ENCODE measurements at places on chromosomes 2 and 18. TPM values are rescaled to one million over a fixed set of nuclear protein-coding genes. Genes with fewer than 3 reads are reported as not detected.
A peak's percentile ranks its signal among the peaks of the same experiment; 100 is the strongest.

The SS18 gene
- 49.8 TPM for total RNA-seq

The TDRD15 gene
- total RNA-seq, result not detected

The IL1R1 gene
- 53.4 TPM for total RNA-seq

GRCh38 chr2:2127467-2127866, 203.6 kb downstream of the MYT1L start:
- H3K36me3 ChIP-seq, result no peaks in the 10 kb centered on the region
- H3K27me3 ChIP-seq, result no peaks in the 10 kb centered on the region
- H3K27ac ChIP-seq, result no peak overlapping the region
- H3K4me1 ChIP-seq, result no peaks in the 10 kb centered on the region

DNA sequence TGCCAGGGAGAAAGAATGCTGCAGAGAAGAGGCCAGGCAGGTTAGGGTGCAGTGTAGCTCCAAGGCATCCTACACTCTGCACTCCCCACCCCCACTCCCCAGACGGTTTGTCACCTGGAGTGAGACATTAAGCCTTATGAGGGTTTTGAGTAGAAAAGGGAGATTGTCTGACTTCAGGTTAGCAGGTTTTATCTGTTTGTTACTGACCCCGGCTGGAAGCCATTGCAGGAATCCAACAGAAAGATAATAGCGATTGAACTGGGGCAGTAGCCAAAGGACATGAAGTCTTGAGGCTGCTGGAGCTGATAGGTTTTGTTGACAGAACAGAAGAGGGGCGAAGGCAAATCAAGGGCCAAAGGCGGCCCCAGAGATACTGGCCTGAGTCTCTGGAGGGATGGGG, 36.0 kb upstream of the OR6B3 start:
- no peak overlapping the region for H3K4me3 ChIP-seq
- no peak overlapping the region for H3K27ac ChIP-seq
- no peak for DNase-seq
- H3K36me3 ChIP-seq, result no peaks in the 10 kb centered on the region
- H3K4me1 ChIP-seq, result no peaks in the 10 kb centered on the region

DNA sequence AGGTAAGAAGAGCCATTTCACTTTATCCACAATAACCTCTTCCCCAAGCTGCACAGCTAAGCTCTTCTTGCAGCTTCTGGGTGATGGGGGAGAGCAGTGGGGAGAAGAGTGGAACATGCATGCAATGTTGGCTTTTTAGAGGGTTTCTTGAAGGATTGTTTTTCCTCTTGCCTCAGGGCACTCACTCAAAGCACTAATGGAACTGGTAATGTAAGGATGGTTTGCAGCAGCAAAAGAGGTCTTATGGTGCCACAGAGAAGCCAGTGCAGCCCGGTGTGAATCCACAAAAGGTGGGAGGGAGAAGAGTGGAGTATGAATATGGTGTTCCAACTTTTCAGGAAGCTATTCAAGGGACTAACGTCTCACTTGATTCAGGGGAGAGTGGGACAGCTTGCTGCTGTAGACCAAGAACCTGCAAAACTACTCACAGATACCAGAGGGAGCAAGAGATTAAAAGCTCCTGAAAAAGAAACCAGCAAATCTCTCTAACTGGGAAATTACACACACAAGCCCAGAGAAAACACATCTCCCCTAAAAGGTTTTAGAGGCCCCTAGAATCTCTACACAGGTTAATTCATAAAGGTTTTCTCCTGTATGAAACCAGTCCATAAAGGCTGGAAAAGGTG, 116.4 kb downstream of the CHN1 start:
- no peaks in the 10 kb centered on the region for H3K27me3 ChIP-seq
- no peak overlapping the region for H3K4me3 ChIP-seq
- no peak for DNase-seq
- H3K36me3 ChIP-seq, result no peaks in the 10 kb centered on the region
- H3K27ac ChIP-seq, result no peak overlapping the region
- H3K4me1 ChIP-seq, result no peaks in the 10 kb centered on the region

DNA sequence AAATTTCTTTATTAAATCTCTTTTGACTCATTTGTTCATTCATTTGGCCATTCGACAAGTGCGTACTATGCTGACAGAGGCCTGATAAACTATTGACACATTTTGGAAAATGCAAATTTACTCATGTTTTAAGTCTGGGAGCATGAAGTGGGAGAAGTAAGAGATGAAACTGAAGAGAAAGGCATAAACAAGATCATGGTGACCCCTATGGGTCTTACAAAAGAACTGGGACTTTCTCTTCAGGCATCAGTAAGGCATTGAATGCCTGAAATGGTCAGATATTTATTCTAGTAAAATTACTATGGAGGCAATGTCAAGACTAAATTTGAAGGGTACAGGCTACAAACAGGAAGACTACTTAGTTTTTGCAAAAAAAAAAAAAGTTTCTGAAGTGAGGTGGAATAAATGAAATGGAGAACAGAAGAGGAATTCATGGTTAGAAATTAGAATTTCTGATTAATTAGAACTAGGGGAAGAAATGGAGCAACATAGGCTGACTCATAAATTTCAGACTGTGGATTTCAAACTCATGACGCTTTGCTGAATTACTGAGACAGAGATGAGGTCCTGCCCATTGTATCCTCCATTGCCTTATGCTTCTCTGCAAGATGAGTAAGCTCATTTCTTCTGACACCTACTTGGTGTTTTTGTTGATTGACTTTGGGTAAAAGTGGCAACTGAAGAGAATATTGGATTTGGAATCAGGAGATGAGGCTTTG, 32.7 kb downstream of the VSNL1 start:
- H3K27ac ChIP-seq, result no peak overlapping the region
- H3K27me3 ChIP-seq, result no peaks in the 10 kb centered on the region
- H3K36me3 ChIP-seq, result no peaks in the 10 kb centered on the region
- H3K4me1 ChIP-seq, result no peaks in the 10 kb centered on the region

DNA sequence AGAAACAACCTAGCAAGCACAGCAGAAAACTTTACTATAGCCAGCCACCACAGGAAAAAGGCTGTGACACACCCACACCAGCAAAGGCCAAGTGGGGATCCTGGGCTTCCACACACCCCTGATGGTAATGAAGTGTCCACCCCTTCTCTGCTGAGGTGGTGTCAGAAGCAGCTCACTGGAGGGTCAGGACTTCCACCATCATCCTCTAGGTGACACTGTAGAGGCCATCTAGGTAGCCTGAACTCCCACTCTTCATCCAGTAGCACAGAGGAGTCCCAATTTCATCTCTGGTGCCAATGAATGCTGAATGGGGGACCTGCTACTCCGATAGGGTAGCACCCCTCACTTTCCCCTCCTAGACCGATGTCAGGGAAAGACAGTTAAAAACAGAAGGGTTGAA, 1544.4 kb downstream of the LRP1B start:
- no peak overlapping the region for H3K27ac ChIP-seq
- peak; percentile 27 for DNase-seq
- H3K4me1 ChIP-seq, result no peaks in the 10 kb centered on the region
- H3K4me3 ChIP-seq, result no peak overlapping the region
- no peaks in the 10 kb centered on the region for H3K27me3 ChIP-seq

DNA sequence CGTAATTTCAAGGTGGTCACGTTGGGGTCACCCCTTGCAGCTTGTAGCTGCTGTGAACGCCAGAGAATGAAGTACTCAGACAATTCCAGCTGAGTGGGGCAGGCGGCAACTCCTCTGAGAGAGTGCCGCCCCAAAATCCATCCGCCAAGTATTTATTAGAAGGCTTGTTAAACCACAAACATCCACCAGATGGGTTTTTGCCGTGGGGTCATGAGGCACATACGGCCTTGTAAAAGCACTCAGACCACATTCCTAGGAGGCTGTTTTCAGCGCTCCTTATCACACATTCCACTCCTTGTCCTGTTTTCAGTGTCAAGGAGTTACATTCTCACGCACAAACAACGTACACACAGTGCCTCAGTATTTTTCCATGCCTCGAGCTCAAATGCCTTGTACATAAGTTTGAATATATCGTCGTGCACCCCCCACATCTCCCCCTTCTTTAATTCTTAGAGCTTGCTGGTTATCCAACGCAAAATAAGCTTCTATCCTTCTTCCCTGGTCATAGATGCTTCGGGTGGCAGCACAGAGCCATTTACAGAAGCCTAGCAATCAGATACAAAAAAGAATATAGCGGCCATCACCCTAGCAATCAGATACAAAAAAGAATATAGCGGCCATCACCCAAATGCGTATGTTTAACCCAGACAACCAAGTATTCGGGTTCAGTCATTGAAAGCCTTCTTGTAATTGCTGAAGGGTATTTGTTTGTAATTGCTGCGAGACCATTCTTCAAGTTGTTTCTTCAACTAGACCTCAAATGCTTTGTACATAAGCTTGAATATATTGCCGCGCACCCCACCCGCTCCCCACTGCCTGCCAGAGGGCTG, 7.3 kb downstream of the ALPP start:
- H3K36me3 ChIP-seq, result no peaks in the 10 kb centered on the region
- peaks cover 2% of the 10 kb centered on the region for H3K27me3 ChIP-seq
- H3K27ac ChIP-seq, result no peak overlapping the region
- no peak for DNase-seq

DNA sequence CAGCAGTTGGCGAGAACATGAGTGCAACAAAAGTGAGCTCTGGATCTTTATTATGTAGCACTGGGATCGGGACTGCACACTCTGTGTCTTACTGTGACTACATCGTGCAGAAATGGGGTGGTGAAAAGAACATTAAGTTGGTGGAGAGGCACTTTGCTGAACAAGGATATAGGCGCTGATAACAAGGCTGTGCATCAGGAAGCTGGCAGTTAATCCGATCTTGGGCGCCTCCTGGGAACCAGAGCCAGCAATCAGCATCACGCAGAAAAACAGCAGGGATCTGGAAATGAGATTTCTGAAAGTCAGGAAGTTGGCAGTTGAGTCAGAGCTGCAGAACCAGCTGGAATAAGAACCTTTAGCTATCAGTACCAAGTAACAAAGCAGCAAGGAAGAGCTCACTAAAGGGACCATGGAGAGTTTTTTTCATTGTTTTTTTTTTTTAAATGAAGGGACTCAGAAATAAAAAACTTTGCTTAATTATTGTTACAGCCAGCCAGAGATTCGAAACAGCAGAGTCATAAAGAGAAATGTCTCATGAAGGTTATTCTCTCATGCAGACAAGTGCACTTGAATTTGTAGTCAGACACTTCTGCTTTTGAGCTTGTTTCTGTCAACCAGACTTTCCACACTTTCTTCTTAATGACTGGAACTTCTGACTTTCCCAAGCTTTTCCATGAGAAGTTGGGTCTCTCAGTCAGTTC, 22.8 kb upstream of the MYO3B start:
- H3K4me1 ChIP-seq, result peaks cover 6% of the 10 kb centered on the region
- DNase-seq, result no peak
- H3K4me3 ChIP-seq, result no peak overlapping the region

DNA sequence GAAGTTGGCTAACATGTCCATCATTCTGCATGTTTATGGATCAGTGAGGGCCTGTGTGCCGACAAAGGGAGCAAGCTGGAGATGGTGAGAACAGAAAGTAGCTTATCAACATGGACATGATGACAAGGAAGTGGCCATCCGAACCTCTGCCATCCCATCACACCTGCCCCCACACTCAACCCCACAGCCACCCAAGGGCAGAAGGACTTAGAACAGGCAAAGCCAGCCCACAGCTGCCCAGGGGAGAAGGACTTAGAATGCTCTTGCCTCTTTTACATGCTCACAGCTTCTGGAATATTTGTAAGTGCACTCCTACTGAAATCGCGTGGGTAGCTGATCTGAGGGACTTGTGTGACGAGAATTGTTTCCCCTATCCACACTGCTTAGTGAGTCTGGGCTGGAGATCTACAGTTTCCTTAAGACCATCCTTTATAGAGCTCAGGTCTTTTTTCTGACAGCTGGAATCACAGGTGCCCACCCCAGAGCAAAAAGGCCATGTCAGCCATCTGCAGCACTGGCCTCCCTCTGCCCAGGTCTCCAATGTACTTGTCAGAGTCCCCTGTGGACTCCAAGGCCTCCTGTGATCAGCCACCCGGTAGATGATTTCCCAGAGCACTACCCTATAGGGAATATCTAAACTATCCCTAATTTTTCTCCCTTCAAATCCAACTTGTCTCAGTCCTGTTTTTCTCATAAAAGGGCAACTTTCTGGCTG, 154.1 kb downstream of the SMAD7 start:
- no peak overlapping the region for H3K4me3 ChIP-seq
- H3K27ac ChIP-seq, result no peak overlapping the region
- H3K27me3 ChIP-seq, result no peaks in the 10 kb centered on the region
- H3K36me3 ChIP-seq, result no peaks in the 10 kb centered on the region
- DNase-seq, result no peak

- H3K27me3 ChIP-seq, result no peaks in the 10 kb centered on the region
- H3K4me1 ChIP-seq, result no peaks in the 10 kb centered on the region
- no peak overlapping the region for H3K4me3 ChIP-seq
- H3K27ac ChIP-seq, result no peak overlapping the region
- peaks cover 4% of the 10 kb centered on the region for H3K36me3 ChIP-seq
Measured at GRCh38 chr2:239052798-239053665, 205.1 kb downstream of the TWIST2 start.

DNA sequence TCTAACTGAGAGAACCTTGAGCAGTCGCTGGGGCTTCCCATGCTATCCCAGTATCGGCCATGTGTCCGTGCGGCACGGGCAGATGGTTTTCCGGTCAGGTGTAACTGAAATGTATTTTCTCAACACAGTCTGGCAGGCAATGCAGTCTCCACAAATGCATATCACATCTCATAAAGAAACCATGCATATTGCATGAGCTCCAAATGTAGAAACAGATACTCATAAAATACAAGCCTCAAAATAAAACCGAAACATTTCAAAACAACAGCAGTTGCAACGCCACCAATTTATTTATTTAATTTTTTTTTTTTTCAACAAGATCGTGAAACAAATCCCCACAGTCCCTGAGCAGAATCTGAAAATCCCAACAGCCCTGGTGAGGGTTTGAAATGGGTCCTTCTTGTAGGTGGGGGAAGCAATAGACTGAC, 299.4 kb downstream of the LPIN1 start:
- no peaks in the 10 kb centered on the region for H3K4me1 ChIP-seq
- no peak overlapping the region for H3K4me3 ChIP-seq
- H3K27ac ChIP-seq, result no peak overlapping the region
- H3K36me3 ChIP-seq, result no peaks in the 10 kb centered on the region
- DNase-seq, result no peak

Measured in body of pancreas (tissue), 4 donors.